Dermis blood vessel endothelial cell (primary cell): ENCODE measurements at places on chromosomes 5 and 9.

DNA sequence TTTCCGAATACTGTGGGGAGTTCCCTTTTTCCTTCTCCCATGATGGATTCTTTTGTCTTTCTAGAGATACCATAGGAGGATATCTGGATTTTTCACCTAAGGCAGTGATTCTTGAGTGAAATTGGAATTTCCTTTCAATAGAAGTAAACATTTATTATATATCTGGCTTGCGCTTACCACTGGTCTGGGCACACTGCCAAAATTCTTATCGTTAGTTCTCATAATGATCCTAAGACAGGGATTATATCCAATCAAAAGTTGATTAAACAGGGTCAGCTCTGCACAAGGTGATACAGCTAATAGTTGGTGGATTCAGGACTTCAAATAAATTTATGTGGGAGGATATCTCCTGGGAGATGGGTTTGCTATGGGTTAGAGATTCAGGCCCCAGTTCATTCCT, 9.6 kb downstream of the TLE4 start:
- DNase-seq = peak; percentile 88

GRCh38 chr5:81626524-81626923, 124.4 kb downstream of the SSBP2 start:
- peak; percentile 93 for DNase-seq

GRCh38 chr9:113493203-113493520, 29.6 kb downstream of the RGS3 start:
- no peak for DNase-seq

GRCh38 chr9:81538890-81539289, 150.5 kb downstream of the TLE1 start:
- no peak for DNase-seq

DNA sequence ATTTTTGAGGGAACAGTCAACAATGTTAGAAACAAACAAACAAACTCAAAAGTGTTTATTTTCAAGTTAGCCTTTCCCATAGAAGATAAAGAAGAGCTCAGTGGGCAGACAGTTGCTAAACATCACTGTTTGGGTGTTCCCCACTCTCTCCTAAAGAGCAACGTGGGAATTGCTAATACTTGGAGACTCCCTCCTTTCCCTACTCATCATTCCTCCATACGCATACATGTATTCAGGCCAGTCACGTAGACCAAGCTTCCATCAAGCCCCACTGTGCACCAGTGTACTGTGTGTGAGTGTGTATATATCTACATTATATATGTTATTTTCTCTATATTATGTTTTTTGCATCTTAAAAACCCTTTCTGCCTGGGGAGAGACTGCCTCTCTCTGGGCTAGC, 115.0 kb upstream of the EGFLAM start:
- DNase-seq = no peak

DNA sequence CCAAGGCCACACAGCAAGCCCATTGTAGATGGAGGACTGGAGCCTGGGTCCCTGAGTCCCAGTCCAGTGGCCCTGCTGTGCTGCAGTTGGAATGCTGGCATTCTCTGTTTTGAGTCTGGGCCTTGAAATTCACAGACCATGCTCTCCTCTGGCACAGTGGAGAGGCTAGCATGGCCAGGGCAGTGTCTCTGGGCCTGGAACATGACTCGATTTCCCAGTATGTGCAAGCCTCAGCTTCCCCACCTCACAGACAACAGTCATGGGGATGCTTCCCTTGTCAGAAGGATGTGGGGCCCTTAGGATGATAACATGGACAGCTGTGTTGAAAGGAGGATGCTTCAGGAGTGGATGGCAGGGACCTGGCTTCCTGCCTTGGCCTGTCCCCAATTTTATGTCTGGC, 91.2 kb downstream of the AMBP start:
- DNase-seq = no peak

- DNase-seq = no peak
Measured at GRCh38 chr5:29794141-29794787, 1399.2 kb upstream of the CDH6 start.

- no peak for DNase-seq
Measured at GRCh38 chr5:130424341-130424740, 520.1 kb downstream of the CHSY3 start.

DNA sequence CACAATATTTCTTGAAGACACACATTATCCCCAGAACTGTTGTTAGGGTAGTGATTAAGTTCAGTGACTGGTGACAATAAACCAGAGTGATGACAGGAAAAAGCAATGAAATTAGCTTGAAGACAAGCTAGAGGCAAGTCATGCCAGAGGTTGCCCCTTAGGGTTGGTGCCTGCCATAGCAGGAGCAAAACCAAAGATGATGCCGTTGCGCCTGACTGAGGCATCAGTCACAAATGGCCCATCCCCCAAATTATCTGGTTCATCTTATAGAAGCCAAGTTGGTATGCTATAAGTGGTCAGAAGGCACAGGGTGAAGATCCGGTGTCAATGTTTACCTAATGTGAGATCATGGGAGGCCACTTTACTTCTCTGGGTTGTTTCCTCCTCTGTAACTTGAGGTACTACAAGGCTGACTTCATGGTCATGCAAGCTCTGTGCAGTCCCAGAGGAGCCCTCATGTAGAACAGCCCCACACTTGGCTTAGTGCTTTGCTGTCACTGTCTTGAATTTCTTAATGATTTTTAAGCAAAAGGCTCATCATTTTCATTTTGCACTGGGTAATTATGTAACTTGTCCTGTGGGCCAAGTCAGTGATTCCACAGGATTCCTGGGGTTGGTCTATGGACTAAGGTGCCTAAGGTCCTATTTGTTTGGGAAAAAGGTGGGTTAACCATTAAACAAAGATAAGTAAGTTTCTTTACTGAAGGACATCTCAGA, 211.3 kb downstream of the MAN2A1 start:
- DNase-seq = no peak

- no peak for DNase-seq
Measured at GRCh38 chr9:20280330-20280729, 342.0 kb downstream of the MLLT3 start.

DNA sequence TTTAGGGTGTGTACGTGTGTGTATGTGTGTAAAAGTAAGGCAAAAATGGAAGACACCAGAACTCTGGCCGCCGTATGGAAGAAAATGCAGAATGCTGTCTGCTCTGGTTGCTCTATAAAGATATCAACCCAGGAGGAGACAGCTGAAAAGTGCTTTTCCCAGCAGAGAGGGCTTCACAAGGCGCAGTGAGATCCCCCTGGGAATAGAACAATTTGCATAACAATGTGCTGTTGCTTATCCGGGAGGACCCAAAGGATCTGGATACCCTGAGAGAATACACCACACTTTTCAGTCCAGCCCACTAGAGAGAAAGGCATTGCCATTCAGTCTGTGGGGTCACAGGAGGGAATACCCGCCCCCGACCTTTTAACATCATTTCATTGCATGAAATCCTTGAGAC, 230.6 kb downstream of the EBF1 start:
- DNase-seq = no peak

DNA sequence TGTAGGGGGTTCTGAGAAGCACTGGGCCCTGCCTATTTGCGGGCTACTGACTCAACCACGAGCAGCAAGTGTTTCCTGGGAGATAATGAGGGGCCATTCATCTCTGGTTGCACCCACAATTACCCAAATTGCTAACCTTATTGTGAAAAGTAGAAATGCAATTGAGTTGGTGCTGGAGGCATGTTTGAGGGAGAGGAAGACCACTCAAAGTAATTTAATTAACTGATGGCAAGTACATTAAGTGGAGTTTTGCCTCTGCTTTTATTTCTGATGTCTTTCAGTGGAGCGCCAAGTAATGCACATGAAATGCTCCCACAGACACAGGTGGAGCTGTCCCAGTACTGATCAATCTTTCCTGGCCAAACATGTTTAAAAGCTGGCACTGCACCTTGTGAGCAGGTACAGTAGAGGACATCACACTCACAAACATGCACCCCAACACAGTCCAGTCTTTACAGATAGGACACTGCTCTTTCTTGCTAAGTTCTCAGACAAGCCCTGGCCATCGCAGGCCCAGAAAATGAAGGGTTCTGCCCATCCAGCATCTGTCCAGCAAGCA, 195.4 kb downstream of the HSPA4 start:
- DNase-seq = no peak

DNA sequence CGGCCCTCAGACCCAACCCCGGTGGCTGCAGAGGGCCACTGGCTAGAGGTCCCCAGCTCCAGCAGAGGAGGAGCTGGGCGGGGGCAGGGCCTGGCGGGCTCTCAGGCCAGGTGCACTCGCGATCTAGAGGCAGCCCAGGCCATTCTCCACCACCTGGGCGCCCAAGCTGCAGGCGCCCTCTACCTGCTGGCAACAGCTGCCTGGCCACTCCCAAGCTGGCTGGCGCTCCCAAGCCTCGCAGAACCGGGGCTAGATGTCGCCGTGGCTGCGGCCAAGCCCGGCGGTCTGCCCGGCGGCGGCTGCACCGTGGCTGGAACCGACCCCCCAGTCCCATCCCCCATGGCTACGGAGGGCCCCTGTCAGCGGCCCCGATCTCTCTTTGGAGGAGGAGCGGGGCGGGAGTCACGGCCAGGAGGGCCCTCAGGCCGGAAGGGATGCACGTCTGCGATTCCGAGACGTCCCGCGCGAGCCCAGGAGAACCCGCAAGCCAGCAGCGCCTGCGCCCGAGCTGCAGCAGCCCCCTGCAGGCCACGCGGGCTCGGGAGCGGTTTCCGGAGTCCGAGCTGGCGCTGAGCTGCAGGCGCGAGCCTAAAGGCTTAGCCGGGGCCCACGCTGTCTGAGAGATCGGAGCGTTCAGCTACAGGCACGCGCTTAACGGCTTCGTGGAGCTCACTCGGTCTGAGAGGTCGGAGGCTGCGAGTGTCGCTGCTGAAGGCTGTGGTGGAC, 44.3 kb upstream of the BICD2 start:
- peak; percentile 71 for DNase-seq

GRCh38 chr5:65830856-65831255, 95.5 kb upstream of the ERBIN start:
- DNase-seq = no peak

DNA sequence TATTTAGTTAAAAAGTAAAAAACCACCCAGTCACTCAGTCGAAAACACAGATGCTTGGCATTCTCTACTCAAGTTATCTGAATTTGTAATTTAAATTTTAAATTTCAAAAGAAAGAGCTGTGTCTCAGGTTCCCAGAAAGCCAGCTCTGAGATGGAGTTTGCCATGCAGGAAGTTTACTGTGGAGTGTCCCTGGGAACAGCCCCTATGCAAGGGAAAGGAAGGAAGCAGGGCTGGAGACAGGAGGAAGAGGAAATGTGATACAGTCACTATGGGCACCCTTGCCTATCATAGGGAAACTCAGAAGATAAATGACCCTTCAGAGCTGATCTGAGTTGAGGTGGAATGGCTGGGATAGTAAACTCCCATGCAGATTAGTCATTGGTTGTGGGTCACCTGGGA, 408.8 kb upstream of the ACTBL2 start:
- no peak for DNase-seq

DNA sequence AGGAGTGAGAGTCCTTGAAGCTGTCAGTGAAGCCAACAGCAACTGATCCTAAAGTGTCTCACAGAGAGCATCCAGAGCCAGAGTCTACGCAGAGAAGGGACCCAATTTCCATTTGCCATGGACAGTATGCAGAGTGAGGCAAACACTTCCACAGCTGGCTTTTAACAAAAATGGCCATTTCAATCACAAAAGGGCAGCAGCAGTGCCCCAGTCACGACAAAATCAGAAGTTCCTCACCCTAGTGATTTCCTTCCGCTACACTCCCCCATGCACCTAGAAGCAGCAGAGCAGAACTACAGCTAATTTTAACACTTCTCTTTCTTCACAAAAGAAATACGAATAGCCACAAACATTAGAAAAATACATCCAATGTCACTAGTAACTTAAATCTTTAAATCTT, 27.9 kb downstream of the FBXW11 start:
- DNase-seq = no peak

DNA sequence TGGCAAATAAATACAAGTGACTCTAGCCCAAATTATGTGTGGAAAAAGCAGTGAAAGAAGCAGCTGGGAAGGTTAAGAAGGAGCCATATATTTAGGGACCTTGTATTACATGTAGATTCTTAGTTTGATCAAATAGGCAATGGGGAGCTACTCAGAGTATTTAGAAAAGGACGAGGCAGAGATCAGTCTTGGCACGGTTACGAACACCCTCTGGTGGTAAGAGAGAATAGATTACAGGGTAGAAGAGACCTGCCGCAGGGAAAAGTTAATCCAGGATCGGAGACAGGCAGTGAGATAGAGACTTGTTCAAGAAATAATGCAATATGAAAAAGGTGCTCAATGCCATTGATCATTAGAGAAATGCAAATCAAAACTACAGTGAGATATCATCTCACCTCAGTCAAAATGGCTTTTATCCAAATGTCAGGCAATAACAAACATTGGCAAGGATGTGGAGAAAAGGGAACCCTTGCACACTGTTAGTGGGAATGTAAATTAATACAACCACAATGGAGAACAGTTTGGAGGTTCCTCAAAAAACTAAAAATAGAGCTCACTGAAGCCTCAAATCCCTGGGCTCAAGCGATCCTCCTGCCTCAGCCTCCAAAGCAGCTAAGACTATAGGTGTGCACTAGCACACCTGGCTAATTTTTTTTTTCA, 12.0 kb downstream of the INIP start:
- peak; percentile 56 for DNase-seq

DNA sequence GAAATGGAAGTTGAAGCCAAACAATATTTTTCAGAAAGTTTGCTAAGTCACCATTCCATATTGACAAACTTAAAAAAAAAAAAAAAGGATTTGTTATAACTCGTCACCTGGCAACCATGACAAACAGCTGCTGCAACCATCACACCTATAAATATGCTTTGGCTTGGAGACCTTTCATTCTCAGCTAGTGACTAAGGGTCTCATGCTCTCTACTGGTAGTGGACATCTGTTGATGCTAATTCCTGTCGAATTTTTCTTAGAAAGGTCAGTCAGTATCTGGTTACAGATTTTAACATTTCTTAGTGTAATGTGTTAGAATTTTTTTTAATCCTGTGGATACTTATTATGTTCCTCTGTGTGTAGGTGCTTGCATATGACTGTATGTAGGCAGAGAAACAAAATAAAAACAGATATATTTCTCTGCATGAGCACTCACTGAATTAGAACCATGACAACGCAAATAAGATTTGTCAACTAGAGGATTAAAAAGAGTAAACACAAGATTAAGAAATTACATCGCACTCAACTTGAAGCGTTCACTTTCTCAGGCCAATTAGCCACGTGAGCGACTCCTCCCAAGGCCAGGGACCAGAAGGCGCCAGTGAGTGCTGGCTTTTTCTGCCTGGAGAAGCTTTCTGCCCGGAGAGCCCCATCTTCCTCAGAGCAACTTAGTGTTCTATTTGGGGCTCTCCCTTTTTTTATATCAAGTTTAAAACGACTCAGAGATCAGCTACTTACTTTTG, 27.0 kb upstream of the ZNF622 start:
- DNase-seq = peak; percentile 11

DNA sequence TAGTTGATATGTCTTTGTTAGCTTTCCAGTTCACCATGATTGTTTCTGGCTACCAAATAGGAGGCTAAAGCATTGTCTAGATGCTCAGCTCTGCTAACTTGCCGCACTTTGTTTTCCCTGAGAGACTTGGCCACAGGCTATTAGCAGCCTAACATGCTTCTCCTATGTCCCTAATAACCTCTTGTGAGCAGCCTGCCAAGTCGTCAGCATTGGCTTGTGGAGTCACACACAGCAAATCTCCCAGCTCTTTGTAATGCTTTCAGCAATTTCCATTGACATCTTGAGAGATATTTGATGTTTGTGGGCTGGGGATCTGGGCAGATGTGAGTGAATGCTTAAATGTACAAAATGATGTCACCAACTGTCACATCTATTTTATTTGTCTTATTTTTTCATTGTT, 346.9 kb downstream of the KDM4C start:
- DNase-seq = no peak
